Panc1 (cell line): ENCODE measurements at places on chromosomes 11 and 22. TPM values are rescaled to one million over a fixed set of nuclear protein-coding genes. Genes with fewer than 3 reads are reported as not detected.

GRCh38 chr11:64141081-64141783 is 24.7 kb downstream of the MACROD1 start:
- no peak for DNase-seq

KRTAP5-1 gene
- total RNA-seq, result not detected

DNA sequence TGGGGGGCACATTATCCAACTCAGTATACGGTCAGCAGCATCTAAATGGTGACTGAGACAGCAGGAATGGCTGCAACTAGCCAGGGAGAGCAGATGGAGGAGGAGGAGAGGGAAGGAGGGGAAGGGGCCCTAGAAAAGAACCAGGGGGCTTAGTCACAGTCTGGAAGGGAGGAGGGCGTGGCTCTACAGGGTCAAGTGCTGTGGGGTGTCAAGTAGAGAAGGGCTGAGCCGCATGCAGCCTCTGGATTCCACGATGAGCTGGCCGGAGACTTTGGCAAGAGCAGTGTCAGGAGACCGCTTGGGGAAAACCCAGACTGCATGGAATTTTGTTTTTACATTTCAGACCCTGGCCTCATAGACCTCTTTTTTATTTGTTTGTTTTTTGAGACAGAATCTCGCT is 25.8 kb upstream of the PPFIA1 start:
- no peak for DNase-seq

DNA sequence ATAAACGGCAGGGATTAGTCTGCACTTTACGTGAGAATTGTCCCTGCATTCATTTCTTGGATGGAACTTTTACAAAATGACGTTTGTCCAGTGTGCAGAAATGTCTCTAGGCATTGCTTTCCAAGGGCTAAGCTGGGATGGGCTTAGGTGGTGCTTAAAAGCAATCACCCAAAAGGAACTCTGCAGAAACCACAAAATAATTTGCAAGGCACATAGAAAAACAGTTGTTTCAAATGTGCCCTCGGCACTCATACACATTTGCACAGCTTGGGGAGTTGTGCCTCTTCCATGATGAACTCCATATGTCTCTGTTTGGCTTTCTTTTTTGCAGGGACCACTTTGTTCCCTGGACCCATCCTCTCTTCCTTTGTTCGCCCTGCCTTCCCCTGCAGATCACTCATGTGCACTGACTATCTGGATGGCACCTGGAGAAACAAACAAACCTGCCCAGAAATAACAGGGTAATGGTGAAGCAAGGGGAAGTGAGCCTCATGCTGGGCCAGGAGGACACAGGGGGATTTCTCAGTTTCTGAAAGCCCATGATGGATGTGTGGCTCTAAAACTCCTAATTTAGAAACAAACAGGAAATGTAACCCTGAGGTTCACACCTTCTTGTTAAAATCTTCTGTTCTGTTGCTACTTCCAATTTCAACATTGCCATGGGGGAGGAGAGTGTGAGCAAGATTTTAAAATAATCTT is 150.2 kb downstream of the SNX19 start:
- DNase-seq, result no peak

- DNase-seq, result no peak
Observed at GRCh38 chr11:64121663-64122410, 44.1 kb downstream of the MACROD1 start.

SEC14L6 gene
- not detected for total RNA-seq

B4GALNT4 gene
- 122 TPM for total RNA-seq
